Gastroesophageal sphincter (tissue), 4 donors: ENCODE measurements at places on chromosomes 1 and 21. TPM values are rescaled to one million over a fixed set of nuclear protein-coding genes. Genes with fewer than 3 reads are reported as not detected.

Gene HHAT
- 1.2 TPM for total RNA-seq

Gene HPCAL4
- not detected for total RNA-seq

Gene NFASC
- total RNA-seq, result 57.6 TPM

Gene PRKAA2
- total RNA-seq, result 57.9 TPM

Gene ATP6V1G3
- not detected for total RNA-seq

Gene LMOD1
- total RNA-seq, result 1,521 TPM

Gene RCSD1
- total RNA-seq, result 20.6 TPM

Gene GNAT2
- not detected for total RNA-seq

Gene MLLT11
- total RNA-seq, result 0.16 TPM

Gene DNASE2B
- not detected for total RNA-seq

DNA sequence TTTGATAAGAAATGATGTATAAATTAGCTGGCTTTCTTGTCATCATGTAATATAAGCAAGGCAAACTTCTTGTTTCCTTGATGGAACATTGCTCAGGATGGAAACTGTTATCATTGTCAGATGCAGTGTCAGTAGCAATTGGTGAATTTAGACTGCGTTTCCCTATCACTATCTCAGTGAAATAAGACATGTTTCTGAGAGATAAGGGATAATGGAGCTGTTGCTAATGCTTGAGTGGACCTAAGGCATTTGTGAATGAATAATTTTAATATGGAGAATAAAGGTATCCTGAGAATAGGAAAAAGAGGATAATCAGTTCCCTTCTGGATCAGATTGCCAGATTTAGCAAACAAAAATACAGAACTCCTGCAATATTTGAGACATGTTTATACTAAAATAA lies 160.9 kb downstream of the HLX start:
- ATAC-seq, result no peak

GRCh38 chr1:12049616-12050015 lies 13.5 kb upstream of the TNFRSF8 start:
- ATAC-seq, result no peak

- peak; percentile 69 for ATAC-seq
Measured at GRCh38 chr1:26993237-26994019, at the start of gene TRNP1. TRNP1 (plus strand) TSS chr1:26993692; CDS start chr1:26993787, 95 bp downstream.

GRCh38 chr1:35080171-35080854 lies 1.1 kb downstream of the ZMYM1 start:
- no peak for ATAC-seq

- peak; percentile 49 for ATAC-seq
Measured at GRCh38 chr1:3611170-3612019, at the start of gene MEGF6. MEGF6 (minus strand) TSS chr1:3611508; CDS start chr1:3611268, 240 bp downstream.

DNA sequence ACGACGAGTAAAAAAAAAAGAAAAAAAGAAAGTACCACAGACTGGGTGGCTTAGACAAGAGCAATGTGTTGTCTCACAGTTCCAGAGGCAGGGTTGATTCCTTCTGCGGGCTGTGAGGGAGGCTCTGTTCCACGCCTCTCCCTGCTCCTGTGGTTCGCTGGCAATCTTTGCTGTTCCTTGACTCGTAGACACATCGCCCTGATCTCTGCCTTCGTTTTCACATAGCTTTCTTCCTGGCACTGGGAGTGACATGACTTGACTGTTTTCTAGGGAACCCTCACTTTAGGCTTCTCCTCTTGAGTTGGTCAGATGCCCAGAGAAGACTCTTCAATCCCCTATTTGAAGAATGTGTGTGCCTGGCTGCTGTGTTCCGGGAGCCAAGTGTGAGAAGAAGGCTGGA lies 133.6 kb downstream of the TM2D1 start:
- ATAC-seq, result peak; percentile 86

- ATAC-seq, result no peak
Measured at GRCh38 chr1:198499588-198499987, 40.9 kb downstream of the ATP6V1G3 start.

DNA sequence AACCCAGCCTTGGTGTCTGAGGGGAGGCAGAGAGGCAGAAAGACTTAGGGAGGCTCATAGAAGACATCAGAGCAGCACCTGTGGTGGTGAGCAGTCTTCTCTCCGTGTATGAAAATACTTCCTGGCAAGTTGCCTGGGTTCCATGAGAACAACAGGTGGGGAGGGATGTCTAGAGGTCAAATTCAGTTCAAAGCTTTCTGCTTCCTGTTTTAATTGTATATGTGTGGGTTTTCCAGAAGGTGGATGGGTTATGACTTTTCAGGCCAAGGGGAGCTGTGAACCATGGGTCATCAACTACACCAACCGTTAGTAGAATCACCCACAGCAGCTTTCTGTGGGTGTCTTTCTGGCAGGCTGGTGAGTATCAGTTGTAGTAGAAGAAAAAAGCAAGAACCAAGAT lies 4.1 kb upstream of the FCRL2 start:
- ATAC-seq, result no peak

DNA sequence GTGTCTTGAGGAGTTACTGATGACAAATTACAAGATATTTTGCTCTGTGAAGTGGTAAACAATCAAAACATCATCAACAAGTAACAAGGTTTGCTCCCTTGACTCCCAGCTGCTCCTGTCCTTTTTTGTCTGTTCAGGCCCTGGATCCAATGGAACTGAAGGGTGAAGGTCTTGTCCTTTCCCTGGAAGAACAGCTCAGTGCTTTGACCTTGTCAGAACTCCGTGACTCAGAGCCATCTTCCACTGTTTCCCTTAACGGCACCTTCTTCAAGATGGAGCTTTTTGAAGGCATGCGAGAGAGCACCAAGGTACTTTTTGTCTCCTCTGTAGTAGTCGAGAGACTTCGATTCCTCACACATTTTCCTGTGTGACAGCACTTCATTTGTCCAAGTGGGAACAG lies 29.0 kb downstream of the TRIM45 start:
- no peak for ATAC-seq

DNA sequence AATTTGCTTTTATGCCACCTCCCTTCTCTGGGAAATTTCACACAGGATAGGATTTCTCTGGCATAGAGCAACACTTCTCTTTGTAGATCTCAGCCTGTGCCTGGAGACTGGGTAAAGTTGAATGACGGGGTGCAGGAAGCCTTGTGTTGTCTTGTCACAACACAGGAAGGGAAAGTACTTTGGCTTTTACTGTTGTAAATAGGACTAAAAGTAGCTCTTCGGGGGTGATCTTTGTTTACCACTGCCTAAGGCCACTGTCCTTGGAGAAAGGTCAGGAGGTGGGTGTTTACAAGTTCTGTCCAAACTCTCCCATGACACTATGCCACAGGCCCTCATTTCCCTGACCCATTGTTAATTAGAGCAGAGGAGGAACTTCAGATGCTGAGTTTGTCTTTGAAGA lies 139.7 kb downstream of the FGGY start:
- no peak for ATAC-seq

DNA sequence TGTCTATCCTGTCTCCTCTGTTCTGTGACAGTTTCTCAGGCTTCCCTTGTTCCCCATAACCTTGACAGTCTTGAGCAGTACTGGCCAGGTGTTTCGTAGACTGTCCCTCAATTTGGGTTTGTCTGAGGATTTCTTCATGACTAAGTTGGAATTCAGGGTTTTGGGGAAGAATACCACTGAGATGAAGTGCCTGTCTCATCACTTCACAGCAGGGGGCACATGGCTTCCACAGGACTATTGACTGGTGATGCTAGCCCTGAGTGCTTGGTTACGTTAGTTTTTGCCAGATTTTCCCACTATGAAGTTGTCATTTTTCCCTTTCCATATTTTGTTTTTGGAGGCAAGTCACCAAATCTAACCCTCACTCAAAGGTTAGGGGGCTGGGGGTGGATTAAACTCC lies 45.7 kb downstream of the CDCP2 start:
- ATAC-seq, result no peak

- peak; percentile 55 for ATAC-seq
Measured at GRCh38 chr1:151968058-151968457, 25.6 kb downstream of the S100A10 start.

DNA sequence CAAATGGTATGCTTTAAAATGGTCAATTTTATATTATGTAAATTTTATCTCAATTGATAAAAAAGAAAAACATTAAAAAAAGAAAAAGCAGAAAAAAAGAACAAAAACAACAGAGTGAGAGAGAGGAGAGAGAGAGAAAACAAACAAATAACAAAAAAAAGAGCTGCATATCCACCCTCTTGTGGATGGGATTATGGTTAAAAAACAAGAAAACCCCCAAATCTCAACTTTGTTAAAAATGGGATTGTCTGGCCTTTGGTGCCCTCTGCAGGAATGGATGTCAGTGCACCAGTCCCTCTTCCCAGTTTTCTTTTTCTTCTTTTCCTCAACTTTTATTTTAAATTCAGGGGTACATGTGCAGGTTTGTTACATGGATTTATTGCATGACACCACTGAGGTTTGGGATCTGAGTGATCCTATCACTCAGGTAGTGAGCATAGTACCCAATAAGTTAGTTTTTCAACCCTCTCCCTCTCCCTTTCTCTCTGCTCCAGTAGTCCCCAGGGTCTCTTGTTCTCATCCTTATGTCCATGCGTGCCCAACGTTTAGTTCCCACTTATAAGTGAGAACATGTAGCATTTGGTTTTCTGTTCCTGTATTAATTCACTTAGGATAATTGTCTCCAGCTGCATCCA lies 28.1 kb downstream of the RNF187 start:
- no peak for ATAC-seq

GRCh38 chr1:112263042-112263441 lies 133.0 kb upstream of the CTTNBP2NL start:
- ATAC-seq, result no peak

DNA sequence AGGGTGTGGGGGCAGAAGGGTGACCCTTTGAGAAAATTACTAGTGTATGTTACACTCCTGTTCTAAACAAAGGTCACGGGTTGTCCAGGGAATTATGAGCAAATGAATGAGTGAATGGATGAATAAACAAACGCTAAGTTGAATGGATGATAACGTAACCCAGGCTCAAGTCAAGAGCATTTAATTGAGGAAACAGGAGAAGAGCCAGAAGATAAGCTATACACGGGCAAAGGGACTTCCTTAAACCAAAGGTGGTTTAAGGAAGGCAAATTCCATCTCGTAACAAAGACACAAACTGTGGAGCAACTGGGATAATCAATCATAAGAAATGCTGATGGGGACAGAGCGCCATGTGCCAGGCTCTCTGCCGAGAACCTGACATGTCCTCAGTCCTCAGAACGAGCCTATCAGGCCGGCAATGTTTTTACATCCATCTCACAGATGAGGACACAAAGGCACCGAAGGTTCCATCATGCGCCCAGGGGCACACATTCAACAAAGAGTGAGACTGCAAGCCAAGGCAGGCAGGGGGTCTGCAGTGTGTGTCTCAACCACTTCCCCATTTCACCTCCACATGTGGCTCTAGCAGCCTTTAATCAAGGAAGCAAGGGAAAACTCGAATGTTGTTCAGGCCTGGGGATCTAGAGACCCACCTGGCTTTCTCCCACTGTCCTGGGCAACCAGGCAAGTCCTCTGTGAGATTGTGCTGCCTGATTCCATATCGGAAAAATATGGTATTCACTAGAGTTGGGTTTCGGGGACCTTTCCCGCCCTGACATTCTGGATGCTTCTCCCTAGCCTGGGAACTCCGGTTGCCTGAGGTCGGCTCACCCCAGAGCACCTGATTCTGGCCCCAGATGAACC lies 126.8 kb upstream of the EDN2 start:
- no peak for ATAC-seq

DNA sequence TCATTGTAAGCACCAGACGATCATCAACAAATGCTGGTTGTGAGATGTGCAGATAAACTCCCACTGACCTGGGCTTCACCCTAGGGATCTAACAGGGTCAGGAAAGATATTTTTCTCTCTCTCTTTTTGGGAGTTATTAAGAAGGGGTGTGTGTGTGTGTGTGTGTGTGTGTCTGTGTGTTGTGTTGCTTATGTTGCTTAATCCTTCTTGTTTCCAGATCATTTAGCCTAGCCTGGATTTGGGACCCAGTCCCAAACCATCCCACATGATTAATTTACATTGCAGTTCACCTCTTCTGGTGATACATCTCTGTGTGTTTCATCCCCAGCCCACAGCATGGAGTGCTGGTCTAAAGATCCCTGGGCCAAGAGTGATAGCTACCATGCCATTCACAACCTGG lies 122.8 kb upstream of the IPO9 start:
- no peak for ATAC-seq
